Activated CD4-positive, alpha-beta T cell treated with anti-CD3 and anti-CD28 coated beads for 4 hours (primary cell): ENCODE measurements at places on chromosomes 12 and 14.

GRCh38 chr14:65352964-65353530 is 59.5 kb upstream of the FUT8 start:
- DNase-seq: no peak

GRCh38 chr12:57874166-57875108 is 27.9 kb upstream of the CTDSP2 start:
- no peak for DNase-seq

GRCh38 chr12:112916270-112916669 is 9.5 kb downstream of the OAS1 start:
- DNase-seq: no peak

GRCh38 chr14:67411820-67412421 is at the start of gene PLEK2:
Gene PLEK2 (minus strand): TSS chr14:67412165. CDS start chr14:67412059, 106 bp downstream.
- DNase-seq: peak; percentile 52

GRCh38 chr12:28033538-28033915 is 61.0 kb upstream of the PTHLH start:
- no peak for DNase-seq

DNA sequence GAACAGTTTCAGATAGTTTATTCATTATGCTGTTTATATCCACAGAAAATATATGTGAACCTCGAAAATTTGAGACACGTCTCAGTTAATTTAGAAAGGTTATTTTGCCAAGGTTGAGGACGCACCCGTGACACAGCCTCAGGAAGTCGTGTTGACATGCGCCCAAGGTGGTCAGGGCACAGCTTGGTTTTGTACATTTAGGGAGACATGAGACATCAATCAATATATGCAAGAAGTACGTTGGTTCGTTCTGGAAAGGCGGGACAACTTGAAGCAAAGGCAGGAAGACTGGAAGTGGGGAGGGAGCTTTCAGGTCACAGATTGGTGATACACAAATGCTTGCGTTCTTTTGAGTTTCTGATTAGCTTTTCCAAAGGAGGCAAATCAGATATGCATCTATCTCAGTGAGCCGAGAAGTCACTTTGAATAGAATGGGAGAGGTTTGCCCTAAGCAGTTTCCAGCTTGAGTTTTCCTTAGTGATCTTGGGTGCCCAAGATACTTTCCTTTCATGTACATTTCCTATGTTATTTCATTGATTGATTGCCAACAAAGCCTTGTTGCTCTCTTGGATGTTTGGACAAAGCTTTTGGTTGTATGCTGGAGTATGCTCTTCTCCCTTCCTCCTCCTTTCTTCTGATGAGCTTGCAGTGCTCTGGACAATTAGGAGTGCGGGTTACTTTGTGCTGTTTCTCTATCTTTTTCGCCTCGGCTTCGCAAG is 3.2 kb downstream of the SNAPC1 start:
- no peak for DNase-seq

GRCh38 chr12:74900232-74900631 is 309.4 kb downstream of the KCNC2 start:
- DNase-seq: no peak

GRCh38 chr14:99664058-99664936 is 19.4 kb downstream of the HHIPL1 start:
- DNase-seq: no peak

DNA sequence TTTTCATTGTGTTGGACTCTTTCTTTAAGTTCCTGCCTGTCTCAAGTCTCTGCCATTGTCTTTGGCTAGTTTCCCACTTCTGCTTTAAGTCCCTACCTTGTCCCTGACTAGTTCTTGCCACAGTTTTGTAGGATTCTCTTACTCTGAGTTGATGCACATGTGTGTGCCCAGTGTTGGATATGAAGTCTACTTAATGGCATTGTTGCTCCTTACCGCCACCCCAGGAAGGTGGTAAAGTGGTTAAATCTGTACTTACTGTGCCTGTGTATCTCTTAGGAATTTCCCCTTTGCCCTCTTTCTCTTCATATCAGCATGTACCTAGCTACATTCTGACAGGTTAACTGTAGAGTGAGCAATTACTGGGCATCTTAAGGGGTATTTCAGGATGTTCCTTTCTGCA is 227.1 kb downstream of the NUBPL start:
- DNase-seq: no peak

GRCh38 chr14:43480976-43481375 is 1026.1 kb downstream of the FSCB start:
- no peak for DNase-seq

- DNase-seq: no peak
Measured at GRCh38 chr14:79836577-79836976, 374.7 kb downstream of the DIO2 start.

GRCh38 chr12:121574025-121574424 is 6.8 kb downstream of the KDM2B start:
- DNase-seq: no peak
